T-helper 22 cell (primary cell): ENCODE measurements at places on chromosomes 11 and 22.
A peak's percentile ranks its signal among the peaks of the same experiment; 100 is the strongest.

DNA sequence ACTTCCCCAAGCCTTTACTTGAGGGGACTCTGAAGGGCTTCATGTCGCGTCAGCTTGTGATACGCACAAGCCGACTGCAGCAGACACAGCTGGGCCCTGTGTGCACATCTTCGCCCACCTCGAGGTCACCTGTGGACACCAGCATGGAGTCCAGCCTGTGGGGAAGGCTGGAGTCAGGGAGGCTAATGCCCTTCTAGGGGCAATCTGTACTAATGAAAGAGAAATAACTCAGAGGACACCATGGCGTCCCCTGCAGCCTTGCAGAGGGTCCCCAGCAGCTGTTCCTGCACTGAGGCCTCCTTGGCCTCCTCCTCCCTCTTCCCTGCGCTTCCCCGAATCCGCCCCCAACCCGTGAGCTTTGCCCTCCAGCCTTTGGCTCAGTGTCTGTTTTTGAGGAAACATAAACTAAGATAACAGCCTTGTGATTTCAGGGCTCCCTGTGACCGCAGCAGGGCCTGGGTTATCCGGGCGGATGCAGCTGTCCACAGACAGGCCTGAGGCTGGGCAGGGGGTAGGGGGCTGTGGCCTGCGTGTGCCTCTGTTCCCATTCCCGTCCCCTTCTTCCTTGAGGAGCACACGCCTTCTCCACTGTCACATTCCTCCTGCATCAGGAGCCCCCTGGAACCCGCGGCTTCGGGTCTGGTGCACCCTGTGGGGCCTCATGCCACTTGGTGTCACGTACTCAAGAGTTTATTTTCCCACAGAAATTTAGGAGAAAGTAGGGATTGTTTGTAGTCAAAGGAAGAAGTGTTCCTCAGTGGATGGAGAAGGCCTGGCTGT lies 25.0 kb downstream of the KRTAP5-5 start:
- no peak for DNase-seq

DNA sequence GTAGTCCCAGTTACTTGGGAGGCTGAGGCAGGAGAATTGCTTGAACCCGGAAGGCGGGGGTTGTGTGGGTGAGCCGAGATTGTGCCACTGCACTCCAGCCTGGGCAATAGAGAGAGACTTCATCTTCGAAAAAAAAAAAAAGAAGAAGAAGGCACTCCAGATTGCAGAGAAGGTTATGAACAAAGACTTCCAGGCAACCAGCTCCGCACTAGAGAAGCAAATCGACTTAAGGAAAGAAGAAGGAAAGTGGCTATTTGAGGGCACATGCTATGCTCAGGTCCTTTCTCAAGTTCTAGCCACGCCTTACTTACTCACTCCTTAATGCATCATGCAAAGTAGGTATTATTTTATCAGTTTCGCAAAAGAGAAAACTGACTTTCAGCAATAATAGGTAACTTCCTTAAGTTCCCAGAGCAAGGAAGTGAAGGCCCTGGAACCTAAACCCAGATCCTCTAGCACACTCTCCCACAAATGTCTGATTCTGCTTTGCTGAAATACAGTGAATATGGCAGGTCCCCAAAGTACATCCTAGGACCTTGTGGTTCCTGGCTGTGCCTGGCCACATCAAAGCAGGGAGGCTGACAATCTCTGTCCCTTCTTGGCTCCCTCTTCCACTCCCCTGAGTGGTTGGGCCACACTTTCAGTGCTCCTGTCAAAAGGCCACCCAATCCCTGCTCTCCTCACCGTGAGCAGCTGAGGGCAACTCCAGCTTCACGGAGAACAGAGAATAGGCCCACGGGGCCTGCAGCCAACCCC lies 14.2 kb downstream of the CD3E start:
- DNase-seq: no peak

- DNase-seq: no peak
Observed at GRCh38 chr11:84922212-84922805, 704.8 kb downstream of the DLG2 start.

GRCh38 chr11:36431429-36432092 lies 78.5 kb downstream of the TRAF6 start:
- DNase-seq: peak; percentile 46

DNA sequence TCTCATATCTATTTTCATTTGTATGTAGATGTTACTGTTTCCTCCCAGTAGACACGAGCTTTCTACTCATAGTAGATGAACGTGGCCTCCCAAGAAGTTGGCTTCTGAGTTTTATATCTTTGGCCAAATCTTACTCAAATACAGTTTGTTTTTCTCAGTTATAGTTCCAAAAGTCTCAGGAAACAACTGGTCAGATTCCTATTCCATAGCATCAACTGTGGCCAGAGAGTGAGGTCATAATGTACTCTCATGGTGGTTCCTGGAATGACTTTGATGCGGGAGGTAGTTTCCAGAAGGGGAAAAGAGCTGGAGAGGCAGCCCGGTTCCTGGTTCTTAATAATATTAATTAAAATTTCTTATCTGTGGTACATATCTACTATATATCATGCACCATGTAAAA lies 77.3 kb downstream of the SLC17A6 start:
- no peak for DNase-seq

- no peak for DNase-seq
Observed at GRCh38 chr11:57763568-57763967, 2.0 kb downstream of the CTNND1 start.
